NCI-H460 (cell line): ENCODE measurements at places on chromosomes 16 and 17. TPM values are rescaled to one million over a fixed set of nuclear protein-coding genes. Genes with fewer than 3 reads are reported as not detected.
A peak's percentile ranks its signal among the peaks of the same experiment; 100 is the strongest.

DNA sequence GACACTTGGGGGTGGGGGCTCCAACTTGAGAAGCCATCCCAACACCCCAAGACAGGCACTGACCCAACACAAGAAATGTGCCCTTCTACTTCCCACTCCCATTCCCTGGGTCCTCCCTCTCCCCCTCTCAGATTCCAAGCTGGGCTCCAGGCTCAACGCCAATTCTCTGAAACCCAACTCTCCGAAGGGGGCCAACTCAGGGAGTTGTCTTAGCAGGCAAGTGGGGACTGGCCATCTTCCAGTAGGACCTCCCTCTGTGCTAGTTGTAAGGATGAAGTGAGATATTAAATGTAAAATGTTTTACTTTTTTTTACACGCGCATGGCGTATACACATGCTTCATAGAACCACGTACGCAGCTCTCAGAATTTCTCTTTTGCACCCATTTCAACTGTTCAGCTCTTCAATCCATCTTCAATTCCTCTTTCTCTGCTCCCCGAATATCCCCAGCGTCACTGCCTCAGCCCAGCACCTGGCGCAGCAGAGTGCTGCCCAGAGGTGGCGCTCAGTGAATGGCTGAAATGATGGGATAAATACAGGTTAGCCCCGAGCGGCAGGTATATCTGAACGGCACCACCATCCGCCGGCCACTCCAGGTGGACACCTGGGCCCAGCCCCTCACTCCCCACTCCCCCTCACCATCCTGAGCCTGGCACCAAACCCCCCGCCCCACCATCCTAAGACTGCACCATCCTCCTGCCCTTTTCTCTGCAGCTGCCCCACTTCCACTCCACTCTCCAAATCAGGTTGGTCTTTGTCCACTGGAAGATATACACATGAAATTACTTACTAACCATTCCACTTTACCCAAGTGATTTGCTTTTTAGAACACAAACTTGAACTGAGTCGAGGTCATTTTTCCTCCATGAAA, 43.9 kb upstream of the TNRC6C start:
- no peak for DNase-seq

DNA sequence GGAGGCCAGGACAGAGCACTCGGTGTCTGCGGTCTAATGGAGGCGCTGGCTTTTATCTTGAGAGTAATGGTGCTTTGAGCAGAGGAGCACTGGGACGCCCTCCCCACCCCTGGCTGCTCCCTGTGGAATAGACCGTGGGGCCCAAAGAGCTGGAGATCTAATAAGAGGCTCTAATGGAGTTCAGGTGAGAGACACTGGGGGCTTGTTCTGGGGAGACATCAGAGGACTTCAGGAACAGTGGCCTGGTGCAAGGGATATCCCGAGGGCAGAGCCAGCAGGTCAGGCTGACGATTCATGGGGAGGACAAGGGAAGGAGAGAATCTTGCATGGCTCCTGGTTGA, 9.5 kb upstream of the KRT19 start:
- no peak for DNase-seq

- no peak for DNase-seq
Measured at GRCh38 chr17:33330877-33331276, 37.8 kb upstream of the ASIC2 start.

DNA sequence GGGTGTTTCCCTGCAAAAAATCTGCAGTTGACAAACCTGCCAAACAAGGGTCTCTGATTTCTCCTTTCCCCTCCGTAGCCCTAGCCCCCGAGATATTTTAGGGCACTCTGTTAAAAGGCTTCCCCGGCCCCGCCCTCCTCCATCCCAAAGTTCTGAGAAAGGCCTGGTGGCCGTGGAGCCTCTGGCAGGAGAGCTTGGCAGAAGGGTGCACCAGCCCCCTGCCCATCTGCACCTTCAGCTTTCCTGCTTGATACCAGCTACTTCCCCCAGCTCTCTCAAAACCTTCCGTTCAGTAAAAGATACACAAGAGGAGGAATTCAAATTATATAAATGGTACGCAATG, 711 bp upstream of the CANT1 start:
- no peak for DNase-seq

GRCh38 chr16:28210979-28211588, 681 bp downstream of the XPO6 start:
- DNase-seq = peak; percentile 44

DNA sequence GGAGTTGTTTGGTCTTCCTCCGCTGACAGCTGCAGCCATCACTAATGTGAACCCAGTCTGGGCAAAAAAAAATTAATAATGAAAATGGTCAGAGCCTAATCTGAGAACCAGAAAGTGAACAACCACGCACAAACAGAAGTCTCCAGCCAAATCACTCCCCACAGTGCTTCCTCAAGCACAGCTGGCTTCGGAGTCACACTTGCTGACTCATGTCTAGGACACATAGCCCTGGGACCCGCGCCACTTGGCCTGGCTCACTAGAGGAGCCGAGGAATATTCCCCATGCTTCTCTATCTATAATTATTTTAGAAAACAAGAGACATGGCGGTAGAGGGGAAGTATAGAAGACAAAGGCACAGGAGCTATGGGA, 109.1 kb downstream of the ZFHX3 start:
- no peak for DNase-seq

DNA sequence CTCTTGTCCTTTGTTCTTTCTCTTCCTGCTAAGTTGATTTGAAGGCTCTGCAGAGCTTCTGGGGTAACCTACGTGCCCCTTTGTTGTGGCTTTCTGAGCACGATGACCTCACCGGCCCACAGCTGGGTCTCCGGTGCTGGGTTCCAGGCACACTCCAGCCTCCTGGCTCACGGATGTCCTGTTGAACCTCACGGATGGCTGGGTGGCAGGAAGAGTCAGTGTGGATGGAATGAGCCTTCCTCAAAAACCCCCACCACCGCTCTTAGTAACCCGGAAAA, 116.0 kb downstream of the SOCS1 start:
- DNase-seq = no peak

DNA sequence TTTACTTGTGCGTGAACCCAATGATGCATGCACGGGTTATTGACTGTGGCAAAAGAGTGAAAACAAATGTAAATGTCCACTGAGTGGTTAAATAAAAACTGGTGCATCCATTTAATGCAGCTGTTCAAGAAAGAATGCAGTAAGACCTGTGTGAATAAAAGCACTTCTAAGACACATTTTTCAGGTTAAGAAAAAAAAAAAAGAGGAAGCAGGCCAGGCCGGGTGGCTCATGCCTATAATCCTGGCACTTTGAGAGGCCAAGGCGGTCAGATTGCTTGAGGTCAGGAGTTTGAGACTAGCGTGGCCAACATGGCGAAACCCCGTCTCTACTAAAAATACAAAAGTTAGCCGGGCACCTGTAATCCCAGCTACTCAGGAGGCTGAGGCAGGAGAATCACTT, 11.8 kb downstream of the CNGB1 start:
- DNase-seq = no peak

DNA sequence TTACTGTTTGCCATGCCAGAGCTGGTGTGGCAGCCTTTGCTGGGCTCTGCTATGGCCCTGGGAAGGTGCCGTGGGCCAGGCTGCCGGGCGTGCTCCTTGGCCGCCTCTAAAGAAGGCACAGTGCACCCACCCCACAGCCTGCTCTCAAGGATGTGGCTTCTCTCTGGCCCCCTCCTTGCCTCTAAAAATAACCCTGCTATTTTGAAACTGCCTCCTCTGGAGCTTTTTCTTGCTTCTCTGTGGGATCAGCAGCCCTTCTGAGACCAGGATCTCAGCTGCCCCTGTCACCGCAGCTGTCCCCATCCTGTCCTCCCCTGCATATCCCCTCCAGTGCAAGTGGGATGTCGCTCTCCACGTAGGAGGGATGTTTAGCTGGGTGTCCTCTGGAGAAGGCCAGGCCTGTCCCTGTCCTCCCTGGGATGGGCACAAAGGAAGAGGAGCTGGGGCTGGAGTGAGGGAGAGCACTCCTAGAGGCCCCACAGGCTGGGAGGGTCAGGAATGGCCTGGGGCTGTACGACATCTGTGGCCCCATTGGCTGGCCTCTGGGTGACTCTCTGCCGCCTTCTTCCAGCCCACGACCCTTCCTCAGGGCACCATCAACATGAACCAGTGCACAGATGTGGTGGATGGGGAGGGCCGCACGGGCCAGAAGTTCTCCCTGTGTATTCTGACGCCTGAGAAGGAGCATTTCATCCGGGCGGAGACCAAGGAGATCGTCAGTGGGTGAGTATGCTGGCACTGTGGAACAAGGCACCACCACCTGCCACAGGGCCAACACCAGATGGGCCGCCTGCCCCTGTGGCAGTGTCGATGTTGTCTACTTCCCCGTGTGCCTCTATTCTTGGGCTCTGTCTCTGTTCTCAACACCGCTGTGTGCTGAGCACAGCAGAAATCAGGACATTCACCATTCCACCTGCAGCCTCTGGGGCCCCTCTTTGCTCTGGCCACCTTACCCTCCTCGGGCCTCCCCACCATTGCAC, 79.7 kb downstream of the PLD6 start:
- DNase-seq = no peak

DNA sequence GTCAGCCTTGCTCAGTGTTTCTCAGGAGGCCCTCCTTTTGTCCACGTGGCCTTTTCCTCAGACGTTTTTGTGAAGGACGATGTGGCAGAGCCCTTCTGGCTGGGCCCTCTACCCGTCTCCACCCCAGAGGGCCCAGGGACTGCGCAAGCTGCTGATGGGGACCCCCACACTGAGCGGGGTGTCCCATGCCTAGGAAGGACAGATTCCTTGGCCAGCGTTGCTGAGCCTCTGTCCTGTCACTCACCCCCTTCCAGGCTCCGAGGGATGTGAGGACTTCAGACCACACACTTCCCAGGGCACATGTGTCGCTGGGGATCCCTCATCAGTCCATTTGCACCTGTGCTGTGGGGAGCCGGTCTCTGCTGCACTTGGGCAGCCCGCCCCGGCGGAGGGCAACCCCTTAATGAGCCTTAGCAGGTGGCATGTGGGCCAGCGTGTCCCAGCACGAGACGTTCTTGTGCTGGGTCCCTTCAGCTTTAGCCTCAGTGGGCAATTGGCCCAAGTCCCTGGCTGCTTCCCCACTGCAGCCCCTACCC, 48.3 kb downstream of the NT5M start:
- no peak for DNase-seq

GRCh38 chr16:89094252-89094879, 714 bp downstream of the ACSF3 start:
- no peak for DNase-seq

DNA sequence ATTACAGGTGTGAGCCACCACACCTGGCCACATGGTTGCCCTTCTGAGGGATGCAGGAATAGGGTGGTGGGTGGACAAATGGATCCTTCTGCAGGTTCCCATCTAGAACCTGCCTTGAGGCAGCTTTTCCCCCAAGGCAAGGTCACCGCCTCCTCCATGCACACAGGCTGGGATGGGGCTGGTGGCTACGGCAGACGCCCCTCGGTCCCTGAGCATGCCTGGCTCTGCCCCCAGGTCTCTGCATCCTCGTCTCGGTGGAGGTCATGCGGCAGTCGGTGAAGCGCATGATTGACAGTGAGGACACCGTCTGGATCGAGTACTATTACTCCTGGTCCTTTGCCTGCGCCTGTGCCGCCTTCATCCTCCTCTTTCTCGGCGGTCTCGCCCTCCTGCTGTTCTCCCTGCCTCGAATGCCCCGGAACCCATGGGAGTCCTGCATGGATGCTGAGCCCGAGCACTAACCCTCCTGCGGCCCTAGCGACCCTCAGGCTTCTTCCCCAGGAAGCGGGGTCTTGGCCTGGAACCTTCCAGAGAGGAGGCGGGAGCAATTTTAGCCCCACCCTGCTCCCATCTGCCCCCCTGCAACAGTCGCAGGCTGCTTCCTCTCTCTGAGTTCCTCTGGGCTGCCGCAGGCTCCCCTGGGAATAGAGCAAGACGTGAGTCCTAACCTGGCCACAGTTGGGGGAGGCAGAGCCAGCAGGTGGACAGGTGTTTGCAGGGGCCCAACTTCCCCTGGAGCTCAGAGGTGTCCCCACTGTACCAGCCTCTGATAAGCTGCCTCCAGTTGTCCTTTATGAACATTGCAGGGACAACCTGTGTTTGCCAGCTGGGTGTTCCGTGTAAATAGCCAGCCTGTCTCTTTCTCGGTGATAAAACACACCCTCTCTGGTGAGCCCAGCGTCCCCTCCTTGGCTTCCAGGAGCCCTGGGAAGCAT, 11.7 kb downstream of the CACNG1 start:
- no peak for DNase-seq

DNA sequence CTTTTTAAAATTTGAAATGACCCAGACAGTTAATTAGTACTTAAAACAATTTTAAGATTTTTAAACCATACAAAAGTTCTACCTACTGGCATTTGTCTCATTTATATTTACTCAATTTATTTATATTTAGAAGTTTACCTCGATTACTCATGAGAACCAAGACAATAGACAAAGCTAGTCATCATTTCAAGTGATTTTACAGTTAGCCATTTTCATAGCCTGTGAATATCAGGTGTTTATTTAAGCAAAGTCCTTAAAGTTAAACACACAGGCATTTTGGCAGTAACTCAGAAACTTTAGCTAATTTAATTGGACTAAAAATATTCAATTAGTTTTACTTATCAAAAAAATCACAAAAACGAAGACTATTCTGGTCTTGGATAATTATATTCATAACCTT, 101.6 kb upstream of the KIF2B start:
- no peak for DNase-seq

- DNase-seq = peak; percentile 67
Measured at GRCh38 chr17:50397111-50397918, at the start of gene LRRC59. Gene LRRC59 (minus strand): TSS chr17:50397523. CDS start chr17:50397317, 206 bp downstream.

- no peak for DNase-seq
Measured at GRCh38 chr16:85858984-85859817, 39.8 kb upstream of the IRF8 start.

DNA sequence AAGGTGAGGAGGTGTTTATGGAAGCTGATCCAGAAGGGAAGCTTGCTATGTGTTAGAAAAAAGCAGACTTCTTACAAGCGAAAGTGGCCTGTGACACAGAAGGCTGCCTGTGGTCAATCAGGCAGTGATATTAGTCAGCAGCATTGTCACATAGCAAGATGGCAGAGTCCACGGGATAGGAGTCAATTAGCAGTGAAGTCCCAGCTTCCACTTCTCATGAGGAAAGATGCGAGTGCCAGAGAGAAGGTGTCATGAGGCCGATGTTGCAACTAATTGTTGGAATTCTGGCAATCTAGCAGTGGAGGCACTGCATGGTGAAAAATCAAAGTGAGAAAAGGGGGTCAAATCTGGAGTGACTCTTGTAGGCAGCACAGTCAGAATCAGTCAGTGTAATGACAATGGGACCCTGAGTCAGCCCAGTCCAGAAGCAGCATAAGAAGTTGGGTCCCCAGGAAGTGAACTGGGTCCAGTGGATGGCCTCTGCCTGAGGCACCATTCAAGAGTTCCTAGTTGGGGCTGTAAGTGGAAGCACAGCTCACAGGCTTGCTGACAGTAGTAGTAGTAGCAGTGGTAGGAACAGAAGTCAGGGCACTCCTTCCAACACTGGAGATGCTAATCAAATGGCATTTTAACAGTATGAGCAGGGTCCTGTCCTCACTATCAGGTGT, 85.1 kb downstream of the TNFRSF13B start:
- DNase-seq = no peak

- DNase-seq = no peak
Measured at GRCh38 chr16:5069048-5069447, 2.6 kb upstream of the ALG1 start.

GRCh38 chr17:41617698-41618097, 5.1 kb upstream of the KRT16 start:
- DNase-seq = no peak

RNF43 gene
- total RNA-seq = not detected in 2 replicates

CHRNE gene
- not detected in 2 replicates for total RNA-seq

CES3 gene
- total RNA-seq = 0.42 and 0.55 TPM in 2 replicates

ERN2 gene
- not detected in 2 replicates for total RNA-seq

CLEC10A gene
- total RNA-seq = not detected in 2 replicates

GNGT2 gene
- not detected in 2 replicates for total RNA-seq

VAT1L gene
- total RNA-seq = not detected in 2 replicates

SLC16A5 gene
- 19.8 and 20.0 TPM in 2 replicates for total RNA-seq

ACSM2A gene
- not detected in 2 replicates for total RNA-seq

PIK3R6 gene
- not detected in 2 replicates for total RNA-seq

KLHL10 gene
- total RNA-seq = 0.05 TPM in 1 of 2 replicates, not detected in the other

LHX1 gene
- total RNA-seq = 0.05 TPM in 1 of 2 replicates, not detected in the other

CSH1 gene
- not detected in 2 replicates for total RNA-seq
